Astrocyte of the spinal cord (primary cell): ENCODE measurements at places on chromosomes 2 and 18.

GRCh38 chr2:241209271-241209670 lies 20.8 kb downstream of the ANO7 start:
- DNase-seq: no peak

DNA sequence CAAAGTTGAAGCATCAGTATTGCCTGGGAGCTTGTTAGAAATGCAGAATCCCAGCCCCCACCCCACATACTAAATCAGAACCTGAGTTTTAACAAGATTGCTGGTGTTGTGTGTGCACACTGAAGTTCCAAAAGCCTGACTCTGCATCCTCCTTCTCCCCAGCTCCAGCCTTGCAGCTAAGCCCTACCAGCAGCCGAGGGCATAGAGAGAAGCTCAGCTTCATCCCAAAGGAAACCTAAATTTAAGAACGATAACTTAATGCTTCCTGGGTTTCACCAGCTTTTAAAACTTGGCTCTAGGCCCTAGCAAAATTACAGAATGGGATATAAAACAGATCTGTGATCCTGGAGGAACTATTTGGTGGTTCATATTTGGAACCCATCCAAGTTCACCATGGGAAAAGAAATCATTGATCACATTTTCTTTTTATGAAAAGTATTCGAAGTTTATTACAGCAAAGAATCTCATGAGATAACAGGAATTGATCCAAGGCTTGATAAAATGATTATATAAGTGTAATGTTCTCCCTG lies 11.1 kb downstream of the SMYD1 start:
- DNase-seq: no peak

GRCh38 chr2:150204451-150204850 lies 283.0 kb downstream of the RND3 start:
- DNase-seq: peak; percentile 18

- no peak for DNase-seq
These were observed 32.8 kb downstream of the TMEM163 start for GRCh38 chr2:134685967-134686366.

GRCh38 chr2:121140734-121141133 lies 144.3 kb downstream of the TFCP2L1 start:
- DNase-seq: no peak
